ENCODE measurements at places on chromosomes 4 and X. TPM values are rescaled to one million over a fixed set of nuclear protein-coding genes. Genes with fewer than 3 reads are reported as not detected.

GRCh38 chr4:86565651-86566050 lies 28.5 kb upstream of the PTPN13 start:
- no peak for DNase-seq

VSIG4 gene
- 5.7 TPM for polyA plus RNA-seq

TLR1 gene
- polyA plus RNA-seq, result 4.3 TPM

DNA sequence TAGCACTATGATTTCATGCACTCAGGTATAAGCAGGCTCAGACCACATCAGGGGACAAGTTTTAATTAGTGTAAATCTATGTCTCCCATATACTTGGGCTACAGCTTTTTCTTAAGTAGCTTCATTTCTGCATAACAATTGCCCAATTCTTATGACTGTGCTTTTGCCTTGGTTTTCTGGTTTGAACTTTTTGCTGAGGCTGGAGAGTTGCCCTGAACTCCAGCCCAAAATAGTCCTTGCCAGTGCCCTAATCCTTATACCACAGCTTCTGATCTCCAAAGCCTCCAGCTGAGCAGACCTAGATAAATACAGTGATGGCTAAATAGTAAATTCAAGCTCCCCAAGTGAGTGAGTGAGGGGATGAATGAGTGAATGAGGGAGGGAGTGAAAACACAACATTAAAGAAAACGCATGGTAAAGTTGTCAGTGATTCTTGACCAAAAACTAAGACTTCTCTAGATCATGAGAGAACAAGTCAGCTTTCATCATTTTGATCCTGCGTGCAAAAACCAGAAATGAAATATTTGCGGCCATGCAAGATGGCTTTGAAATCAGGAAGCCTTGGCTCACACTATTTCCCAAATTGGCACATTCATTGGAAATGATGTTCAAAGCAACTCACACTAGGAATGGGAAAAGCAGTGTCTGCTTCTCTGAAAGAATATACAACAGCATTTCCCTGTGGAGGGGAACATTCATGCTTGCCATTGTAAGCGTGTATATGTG lies 437.1 kb upstream of the CTSO start:
- DNase-seq, result no peak

DNA sequence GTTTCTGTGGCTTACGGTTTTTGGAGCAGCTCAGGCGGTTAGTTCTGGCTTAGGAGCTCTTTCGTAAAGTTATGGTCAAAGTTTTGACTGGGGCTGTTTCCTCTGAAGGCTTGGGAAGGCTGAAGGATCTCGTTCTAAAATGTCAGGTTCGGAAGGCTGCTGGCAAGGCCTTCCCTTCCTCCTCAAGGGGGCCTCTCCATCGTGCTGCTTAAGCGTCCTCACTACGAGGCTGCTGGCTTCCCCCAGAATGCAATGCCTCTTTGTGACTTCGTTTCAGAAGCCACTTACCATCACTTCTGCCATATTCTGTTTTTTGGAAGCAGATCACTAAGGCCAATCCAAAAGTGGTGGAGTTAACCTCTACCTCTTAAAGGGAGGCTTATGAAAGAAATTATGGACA lies 1196.4 kb upstream of the TENM3 start:
- DNase-seq, result no peak

FAT1 gene
- 290 TPM for polyA plus RNA-seq

- no peak for DNase-seq
Measured at GRCh38 chr4:89324671-89325070, 17.1 kb upstream of the GPRIN3 start.

DNA sequence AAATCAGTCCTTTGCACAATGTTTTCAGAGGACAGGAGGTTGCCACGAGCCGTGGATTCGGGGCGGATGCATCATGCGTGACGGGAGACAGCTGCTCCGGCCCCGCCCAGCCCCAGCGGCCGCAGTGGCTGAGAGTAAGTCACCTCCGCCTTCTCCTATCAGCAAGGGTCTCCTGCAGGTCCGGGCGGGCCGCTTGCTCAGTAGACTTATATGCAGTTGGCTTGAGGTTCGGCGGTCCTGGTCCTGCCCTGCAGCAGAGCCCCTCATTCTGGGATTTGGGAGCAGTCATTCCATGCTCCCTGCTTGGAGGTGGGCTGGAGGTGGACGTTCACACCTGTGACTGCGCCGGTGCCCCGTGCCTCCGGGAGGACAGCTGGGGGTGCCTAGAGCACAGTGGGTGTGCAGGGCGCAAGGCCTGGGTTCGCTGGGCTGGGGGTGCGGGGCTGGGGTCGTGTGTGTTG lies 86.3 kb upstream of the ADRA2C start:
- no peak for DNase-seq

- no peak for DNase-seq
Measured at GRCh38 chr4:100165809-100166208, 24.5 kb downstream of the DDIT4L start.

VCX3A gene
- polyA plus RNA-seq, result not detected

DNA sequence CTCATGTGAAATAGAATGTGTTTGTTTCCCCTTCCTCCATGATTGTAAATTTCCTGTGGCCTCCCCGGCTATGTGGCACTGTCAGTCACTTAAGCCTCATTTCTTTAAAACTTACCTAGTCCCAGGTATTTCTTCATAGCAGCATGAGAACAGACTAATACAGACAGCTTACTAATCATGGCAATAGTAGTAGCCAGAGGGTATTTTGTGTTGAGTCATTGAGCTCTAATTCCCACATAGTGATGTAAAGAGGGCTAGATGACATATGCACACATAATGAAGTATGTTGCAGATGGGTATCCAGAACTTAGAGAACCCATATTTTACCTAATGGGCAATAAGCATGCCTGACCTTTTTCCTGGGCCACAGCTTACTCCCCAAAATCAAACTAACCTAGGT lies 1197.2 kb downstream of the PCDH7 start:
- DNase-seq, result no peak

USP17L24 gene
- polyA plus RNA-seq, result not detected

GRCh38 chr4:119070301-119070700 lies 65.3 kb upstream of the MYOZ2 start:
- DNase-seq, result no peak

GRCh38 chr4:37661772-37662171 lies 24.4 kb downstream of the RELL1 start:
- DNase-seq, result no peak

DNA sequence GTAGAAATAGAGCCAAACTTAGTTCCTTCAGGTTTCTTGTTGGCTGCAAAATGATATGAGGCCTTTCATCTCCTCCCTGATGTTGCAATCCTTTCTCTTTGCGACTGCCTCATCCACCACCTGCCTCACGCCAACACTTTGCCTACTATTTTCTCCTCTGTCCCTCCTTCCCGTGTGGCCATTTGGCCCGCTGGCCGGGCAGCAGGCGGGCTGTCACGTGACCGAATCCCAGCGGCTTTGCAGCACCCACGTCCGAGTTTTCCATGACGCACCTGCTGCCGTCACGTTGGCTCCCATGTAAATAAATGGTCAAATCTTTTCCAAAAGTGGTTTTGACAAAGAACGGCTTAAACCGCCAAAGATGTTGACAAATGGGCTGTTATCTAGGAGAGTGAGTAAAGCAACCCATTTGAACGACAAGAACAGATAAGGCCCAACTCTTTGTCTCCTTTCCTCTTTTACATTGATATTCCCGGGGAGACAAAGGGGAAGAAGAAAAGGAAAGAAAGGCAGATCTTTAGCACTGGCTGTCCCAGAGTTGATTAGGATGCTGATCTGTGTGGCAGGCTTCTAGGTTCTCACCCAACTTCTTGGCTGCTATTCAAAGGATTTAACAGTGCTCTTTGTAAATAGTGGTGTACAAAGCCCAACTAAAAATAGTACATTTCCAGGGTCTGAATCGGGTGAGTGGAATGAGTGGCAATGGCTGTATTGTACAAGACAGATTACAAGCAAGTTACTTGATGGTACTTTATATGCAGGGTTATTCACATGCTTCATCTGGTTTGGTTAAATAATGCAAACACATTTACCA lies 174.2 kb upstream of the JADE1 start:
- no peak for DNase-seq

DNA sequence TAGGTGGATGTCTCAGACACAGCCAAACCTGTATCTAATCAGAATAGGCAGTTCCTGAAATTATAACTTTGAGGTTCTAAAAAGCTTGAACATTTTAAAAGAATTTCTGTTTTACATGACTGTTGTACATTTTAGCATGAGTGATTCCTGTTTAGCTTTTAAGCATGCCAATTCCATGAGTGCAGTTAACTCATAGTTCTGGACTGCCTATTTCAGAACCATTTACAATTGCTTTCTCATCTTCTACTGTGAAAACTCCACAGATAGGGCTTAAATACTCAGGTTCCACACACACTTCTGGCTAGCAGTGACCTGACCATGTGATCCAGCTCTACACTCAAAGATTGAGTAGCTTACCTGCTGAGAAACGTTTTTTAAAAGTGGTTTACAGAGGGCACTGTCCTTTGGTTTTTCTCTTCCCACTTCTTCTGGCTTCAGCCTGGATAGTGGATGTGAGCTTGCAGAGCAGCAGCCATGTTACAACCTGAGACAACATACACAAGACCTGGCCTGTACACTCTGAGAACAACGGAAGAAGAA lies 280.8 kb downstream of the ANKRD50 start:
- no peak for DNase-seq

DNA sequence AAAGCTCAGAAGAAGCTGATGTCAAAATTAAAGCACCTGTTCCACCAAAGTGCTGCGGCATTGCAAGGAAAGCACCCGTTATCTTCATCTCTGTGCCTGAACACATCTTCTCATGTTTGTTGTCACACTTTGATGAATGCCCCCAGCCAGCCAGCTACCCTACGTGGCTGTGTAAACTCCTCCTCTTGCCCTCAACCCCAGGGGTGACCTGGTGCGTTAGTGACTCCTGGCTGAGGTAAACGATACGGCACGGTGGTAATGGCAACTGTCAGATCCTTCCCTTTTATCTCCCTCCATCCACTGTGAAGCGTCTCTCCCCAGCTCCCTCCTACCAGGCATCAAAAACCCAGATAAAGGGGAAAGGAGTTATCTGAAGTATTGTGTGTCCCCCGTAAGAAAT lies 90.6 kb upstream of the WWC2 start:
- peak; percentile 47 for DNase-seq

Data from left kidney (tissue), 8 donors.